ENCODE measurements at places on chromosomes 5 and 9.

GRCh38 chr5:16454686-16455085 is 10.9 kb downstream of the ZNF622 start:
- DNase-seq: no peak

- no peak for DNase-seq
These were observed 23.5 kb upstream of the SUSD1 start for GRCh38 chr9:112198646-112199045.

- DNase-seq: no peak
These were observed 2278.0 kb upstream of the WWC1 start for GRCh38 chr5:166013415-166013814.

DNA sequence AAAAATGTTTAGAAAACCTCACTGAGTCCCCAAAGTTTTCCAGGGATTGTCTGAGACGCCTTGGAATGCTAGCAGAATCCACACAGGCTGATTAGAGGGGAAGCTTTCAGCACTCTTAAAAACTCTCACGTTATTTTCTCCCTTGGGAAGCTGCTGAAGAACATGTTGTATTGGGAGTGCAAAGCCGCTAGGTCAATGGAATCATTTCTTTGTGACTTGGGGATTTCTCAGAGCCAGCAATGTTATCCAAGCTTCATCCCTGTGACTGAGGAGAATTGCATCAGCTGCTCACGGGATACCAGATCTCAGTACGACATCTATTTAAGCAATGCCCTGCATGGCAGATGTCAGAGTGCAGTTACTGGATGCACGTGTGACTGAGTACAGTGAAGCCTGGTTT is 426.4 kb upstream of the MPDZ start:
- no peak for DNase-seq

- no peak for DNase-seq
These were observed 41.9 kb upstream of the PLPP6 start for GRCh38 chr9:4620057-4620765.

GRCh38 chr5:110572729-110573128 is 153.7 kb downstream of the TMEM232 start:
- no peak for DNase-seq

DNA sequence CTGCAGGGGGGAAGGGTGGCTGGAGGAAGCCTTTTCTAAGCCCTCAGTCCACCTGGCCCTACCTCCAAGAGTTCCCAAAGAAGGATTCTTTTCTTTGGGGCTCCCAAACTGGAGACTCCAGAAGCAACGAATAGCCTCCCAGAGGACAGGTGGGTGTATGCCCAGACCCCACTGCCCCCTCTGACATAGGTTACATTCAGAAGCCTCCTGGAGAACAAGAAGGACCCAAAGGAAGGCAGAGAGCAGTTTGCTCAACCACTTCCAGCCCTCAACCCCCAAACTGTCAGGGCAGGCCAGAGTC is 10.3 kb downstream of the HK3 start:
- DNase-seq: no peak

DNA sequence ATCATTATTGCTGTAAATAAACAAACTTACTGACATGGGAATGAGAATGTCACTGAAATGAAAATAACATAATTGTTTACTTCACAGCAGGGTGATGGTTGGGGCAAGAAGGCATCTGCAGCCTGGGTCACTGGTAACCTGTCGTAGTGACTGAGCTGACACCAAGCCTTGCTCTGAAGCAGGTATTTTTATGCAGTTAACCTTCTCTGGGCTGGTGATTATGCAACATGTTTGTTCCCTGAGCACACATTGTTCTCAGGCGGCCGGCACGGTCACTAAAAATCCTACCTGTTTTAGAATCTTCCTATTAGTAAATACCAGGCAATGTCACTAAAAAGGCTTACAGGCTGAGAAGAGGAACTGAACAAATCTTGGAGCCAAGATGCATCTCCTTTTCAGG is 157.7 kb upstream of the NR3C1 start:
- no peak for DNase-seq

- DNase-seq: no peak
These were observed 29.2 kb upstream of the HMHB1 start for GRCh38 chr5:143782588-143783386.

- DNase-seq: no peak
These were observed 182.4 kb downstream of the CCDC171 start for GRCh38 chr9:15735083-15735857.

- no peak for DNase-seq
These were observed 130.7 kb downstream of the TRIM32 start for GRCh38 chr9:116817762-116818161.

DNA sequence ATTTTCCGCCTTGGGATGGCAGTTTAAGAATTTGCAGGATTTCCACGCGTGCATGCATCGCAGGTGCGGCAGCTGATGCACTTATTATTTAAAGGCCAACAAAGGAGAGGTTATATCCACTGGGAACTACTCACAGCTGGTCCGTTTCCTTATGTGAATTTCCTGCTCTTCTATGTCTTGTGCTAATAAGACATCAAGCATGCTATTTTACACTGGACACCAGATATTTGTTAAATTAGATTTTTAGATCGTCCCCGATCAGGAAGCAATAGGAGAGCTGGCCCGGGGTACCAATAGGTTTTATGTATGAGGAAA is 476 bp upstream of the DTWD2 start:
- DNase-seq: no peak

GRCh38 chr9:126392662-126393371 is 66.2 kb downstream of the MVB12B start:
- no peak for DNase-seq

GRCh38 chr5:140202078-140202477 is 27.1 kb downstream of the CYSTM1 start:
- DNase-seq: no peak

- DNase-seq: no peak
These were observed 485 bp downstream of the FAM53C start for GRCh38 chr5:138338411-138339090.

DNA sequence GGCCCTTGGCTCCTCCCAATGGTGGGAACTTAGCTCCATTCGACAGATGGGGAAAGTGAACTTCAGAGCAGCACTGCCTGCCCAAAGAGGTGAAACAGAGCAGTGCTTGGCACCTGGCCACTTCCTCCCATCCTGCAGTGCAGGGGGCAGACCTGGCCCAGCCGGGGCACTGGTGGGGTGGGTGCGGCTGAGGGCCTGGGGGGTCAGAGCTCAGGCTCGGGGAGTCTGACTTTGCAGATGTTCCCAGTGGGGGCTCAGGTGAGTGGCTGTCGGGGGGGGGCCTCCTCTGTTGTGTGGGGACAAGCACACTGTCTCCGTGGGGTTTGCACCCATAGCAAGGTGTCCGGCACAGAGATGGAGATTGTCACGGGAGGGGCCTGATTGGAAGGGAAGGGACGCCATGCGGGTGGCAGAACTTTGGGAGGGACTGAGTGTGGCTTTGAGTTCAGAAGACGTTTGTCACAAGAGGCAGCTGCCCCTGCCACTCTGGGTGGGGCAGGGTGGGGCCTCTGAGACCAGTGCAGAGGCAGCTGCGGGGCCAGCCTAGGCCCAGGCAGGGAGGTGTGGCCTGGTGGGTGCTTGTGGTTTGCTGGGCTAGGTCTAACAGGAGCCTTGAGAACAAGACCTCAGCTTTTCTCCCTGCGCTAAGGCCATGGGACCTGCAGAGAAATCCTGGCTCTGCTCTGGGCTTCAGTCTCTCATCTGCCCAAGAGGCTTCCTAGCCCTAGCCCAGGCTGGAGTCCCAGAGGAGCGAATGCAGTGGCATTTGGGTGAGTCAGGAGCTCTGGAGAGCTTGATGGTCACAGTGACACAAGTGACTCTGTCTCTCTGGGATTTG is 2.5 kb downstream of the MYMK start:
- DNase-seq: no peak

DNA sequence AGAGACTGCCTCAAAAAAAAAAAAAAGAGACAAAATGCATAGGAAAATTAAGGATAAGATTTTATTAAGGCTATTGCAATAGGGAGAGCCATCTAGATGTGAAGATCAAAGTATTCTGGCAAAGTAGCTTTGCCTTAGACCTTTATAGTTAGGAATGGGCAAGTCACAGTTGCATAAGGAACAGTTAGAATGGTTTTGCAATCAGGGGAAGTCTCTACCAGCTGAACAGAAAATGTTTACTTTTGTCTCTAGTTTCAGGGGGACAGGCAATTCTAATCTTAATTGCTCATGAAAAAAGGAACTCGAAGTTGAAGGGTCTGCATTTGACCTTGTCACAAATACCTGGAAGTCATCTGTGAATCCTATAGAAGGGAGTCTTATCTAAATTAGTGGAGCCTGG is 13.1 kb upstream of the ATP6V1G1 start:
- DNase-seq: no peak

DNA sequence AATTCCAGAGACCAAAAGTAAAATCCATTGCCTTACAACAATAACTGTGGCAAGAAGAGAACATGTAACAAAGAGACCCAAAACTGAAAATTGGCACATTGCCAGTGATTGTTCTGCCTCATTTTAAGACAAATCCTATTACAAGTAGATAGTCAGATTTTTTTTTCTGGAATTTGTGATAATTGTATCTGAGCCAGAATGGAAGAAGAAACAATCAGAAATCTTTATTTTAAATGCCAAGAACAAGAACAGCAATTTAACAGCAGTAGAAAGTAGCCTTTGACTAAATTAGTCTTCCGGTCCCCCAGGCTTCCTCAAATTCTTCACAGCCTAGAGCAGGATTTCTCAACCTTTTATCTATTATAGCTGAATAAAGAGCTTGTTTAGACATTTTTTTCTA is 106.7 kb upstream of the PTPN3 start:
- no peak for DNase-seq

DNA sequence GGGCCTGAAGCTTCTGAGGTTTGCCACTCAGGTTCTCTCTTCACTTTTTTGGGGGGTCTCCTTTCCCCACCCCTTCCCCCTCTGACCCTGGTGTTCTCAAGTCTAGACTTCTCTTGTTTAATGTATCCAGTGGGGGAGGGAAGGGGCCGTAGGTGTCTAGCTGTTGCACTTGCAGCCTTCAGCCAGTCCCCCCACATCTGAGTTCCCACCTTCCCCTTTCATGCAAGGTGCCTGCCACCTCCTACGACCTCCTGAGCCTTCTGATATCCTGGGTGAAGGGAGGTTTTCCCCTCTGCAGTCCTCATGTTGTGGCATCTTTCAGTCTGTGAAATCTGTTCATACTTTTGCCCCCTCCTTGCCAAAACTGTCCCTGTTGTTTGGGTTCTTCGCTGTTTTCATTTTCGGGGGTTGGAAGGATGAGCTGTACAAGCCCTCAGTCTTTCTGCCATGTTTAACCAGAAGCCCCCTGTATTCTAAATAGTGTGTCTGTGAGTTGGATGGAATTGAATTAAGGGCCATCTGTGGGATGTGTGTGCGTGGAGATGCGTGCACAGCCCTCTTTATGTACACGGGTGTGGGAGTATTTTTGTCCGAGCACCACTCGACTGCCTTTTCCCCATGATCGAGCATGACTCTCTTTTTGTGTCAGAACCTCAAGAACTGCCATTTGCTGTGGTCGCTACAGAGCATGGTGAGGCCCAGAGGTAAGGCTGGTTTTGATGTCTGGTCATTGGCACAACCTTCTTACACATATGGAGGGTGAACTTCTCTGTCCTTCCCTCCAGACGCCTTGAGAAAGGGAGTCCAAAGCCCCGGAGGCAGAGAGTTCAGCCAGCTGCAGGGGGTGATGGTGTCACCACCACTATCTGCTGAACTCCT is 23.6 kb downstream of the PRRC2B start:
- DNase-seq: no peak

DNA sequence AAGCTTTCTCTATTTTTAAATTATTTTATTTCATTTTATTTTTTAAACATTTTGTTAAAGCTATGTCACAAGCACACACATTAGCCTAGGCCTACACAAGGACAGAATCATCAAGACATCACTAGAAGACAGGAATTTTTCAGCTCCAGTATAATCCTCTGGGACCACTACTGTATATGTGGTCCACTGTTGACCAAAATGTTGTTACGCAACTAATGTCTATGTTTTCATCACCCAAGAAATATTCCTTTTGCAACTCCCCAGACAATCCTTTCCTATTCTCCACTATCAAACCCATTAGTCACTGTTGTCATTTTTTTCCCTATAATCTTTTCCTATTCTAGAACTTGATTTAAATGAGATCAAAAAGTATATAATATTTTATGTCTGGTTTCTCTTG is 2371.7 kb upstream of the C9orf72 start:
- DNase-seq: no peak

- no peak for DNase-seq
These were observed 18.8 kb downstream of the BRD8 start for GRCh38 chr5:138159666-138160065.

- DNase-seq: no peak
These were observed 77.9 kb downstream of the HMCN2 start for GRCh38 chr9:130343445-130343918.

DNA sequence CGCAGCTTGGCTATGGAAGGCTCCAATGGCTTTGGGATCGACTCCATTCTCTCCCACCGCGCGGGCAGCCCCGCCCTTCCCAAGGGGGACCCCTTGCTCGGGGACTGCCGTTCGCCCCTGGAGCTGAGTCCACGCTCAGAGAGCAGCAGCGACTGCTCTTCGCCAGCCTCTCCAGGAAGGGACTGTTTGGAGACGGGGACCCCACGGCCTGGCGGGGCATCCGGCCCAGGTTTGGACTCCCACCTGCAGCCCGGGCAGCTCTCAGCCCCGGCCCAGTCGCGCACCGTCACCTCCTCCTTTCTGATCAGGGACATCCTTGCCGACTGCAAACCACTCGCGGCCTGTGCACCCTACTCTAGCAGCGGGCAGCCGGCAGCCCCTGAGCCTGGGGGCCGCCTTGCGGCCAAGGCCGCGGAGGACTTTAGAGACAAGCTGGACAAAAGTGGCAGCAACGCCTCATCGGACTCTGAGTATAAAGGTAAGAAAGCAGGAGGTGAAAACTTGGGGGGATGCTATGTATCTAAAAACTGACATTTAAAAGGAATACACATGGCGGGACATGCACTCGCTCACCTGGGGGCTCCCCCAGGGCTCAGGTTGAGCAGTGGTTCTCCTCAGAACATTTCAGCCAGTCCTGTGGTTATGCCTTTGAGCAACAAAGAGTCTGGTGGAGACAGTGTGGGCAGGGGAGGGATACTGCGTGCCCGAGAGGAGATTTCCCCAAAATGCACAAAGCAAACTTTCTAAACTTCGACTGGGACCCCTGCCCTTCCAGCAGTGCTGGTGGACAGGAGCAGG is 579 bp downstream of the BARHL1 start:
- DNase-seq: no peak

DNA sequence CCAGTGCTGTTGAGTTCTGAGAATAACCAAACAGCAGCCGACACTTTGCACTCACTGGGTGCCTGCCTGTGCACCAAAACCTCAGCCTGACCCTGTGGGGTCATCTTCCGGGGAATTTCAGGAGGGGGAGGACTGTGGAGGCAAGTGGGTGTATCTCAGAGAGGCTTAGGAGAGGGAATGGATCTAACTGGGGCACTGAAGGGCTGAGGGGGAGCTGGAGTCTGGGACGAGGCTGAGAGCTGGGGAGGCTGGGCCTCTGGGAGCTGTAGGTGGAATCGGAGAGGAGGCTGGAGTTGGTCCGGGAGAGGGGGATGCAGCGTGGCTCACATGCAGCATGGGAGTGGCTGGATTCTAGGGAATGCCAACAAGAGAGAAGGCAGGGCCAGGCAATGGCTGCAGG is 14.9 kb upstream of the ASS1 start:
- no peak for DNase-seq

GRCh38 chr9:114417511-114417910 is 29.7 kb upstream of the AKNA start:
- DNase-seq: no peak
